Stimulated activated CD4-positive, alpha-beta T cell treated with anti-CD3 and anti-CD28 coated beads, TNF-alpha, amount 100 ng/mL, for 24 hours (primary cell): ENCODE measurements at places on chromosomes 12 and 14.

DNA sequence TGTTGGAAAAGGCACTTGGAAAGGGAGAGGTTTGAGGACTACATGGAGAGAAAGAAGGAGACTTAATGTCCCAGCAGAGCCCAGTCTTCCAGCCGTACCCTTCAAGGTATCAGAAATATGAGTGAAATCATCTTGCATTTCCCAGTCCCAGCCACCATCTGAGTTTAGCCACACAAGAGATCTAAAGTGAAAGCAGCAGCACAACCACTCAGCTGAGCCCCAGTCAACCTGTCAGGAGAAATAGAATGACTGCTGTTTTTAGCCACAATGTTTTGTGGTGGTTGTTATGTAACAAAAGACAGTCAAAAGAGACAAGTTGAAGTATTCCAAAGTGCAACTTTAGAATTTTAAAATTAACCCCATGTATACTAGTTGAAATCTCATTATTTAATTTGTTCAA is 28.0 kb downstream of the DERA start:
- DNase-seq = no peak

- no peak for DNase-seq
These were observed 114.0 kb upstream of the PRB2 start for GRCh38 chr12:11509326-11509725.

- DNase-seq = no peak
These were observed 582.3 kb downstream of the KCNH5 start for GRCh38 chr14:62462988-62463387.

DNA sequence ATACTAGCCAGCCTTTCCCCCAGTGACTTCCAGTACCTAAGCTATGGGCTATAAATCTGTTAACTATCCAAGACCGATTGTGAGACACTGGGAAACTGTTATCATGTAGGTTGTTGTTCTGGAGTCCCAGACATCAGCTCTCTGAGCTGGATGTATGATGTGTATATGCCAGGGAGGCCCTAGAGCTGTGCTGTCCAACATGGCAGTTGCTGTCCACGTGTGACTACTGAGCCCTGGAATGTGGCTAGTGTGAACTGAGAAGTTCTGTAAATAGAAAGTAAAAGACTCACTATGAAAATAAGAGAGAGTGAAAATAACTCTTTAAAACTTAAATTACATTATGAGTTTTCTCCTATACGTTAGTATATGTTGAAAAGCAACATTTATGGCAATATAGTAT is 755.8 kb upstream of the FBXO33 start:
- no peak for DNase-seq

GRCh38 chr12:118342090-118342489 is 30.6 kb downstream of the TAOK3 start:
- no peak for DNase-seq

DNA sequence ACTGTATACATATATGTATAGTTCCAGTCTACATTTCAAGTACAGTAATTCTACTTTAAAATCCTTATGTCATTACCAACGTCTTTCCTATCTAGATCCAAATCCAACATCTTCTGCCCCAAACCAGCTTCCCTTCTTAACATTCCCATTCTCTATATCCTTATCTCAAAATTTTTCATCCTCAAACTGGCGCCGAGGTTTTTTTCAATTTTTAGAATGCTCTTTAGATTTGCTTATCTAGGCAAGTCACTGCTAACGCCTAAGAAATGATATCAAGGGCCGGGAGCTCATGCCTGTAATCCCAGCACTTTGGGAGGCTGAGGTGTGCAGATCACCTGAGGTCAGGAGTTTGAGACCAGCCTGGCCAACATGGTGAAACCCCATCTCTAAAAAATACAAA is 48.3 kb downstream of the RIMKLB start:
- DNase-seq = no peak

DNA sequence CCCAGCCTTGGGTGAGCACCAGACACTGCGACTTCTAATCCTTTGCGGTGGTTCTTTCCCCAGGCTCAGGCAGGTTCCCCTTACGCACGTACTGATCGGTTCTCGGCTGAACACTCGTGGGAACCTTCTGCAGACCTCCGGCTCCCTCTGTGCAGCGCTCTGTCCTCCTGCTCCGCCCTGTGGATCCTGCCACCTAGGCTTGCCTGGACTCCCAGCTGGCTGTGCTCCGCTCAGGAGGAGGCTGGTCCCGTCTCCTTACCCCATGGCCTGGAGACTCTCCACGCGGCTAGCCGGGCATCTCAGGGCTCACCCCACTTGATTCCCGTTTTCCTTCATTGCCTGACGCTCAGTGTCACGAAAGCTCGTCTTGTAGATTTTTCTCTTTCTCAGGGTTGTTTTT is 34.7 kb downstream of the TNFAIP2 start:
- DNase-seq = no peak

DNA sequence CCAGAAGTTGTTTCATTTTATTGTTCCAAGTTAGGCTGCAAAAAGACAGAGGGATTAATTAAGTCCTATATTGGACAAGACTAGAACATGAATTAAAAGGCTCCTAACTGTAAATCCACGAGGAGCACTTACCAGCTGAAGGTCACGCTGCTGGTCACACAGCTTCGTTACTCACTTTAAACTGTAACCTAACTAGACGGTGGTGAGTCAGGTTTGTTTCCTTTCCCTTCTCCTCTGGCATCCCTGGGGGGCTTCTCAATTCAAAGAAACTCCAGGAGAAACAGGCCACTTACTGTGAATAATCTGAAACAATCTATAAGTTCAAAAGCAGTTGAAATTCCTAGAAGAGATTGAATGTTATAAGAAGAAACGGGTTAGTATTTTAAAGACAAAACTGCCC is 331.4 kb downstream of the BCAT1 start:
- DNase-seq = no peak

- no peak for DNase-seq
These were observed 89.2 kb downstream of the DICER1 start for GRCh38 chr14:95068080-95068479.

DNA sequence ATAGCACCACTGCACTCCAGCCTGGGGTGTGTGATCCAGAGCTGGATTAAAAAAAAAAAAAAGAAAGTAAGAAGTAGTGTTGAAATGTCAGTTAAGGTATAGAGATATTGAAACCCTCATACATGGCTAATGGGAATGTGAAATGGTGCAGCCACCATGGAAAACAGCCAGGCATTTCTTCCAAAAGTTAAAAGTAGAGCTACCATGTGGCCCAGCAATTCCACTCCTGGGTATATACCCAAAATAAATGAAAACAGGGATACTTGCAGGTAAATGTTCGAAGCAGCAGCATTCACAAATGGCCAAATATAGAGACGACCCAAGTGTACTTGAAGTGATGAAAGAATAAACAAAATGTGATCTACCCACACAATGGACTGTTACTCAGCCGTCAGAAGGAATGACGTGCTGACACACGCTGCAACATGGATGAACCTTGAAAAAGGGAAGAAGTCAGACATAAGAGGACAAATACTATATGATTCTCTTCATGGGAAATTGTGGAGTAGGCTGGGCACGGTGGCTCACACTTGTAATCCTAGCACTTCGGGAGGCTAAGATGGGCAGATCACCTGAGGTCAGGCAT is 15.2 kb downstream of the IL31 start:
- DNase-seq = no peak

DNA sequence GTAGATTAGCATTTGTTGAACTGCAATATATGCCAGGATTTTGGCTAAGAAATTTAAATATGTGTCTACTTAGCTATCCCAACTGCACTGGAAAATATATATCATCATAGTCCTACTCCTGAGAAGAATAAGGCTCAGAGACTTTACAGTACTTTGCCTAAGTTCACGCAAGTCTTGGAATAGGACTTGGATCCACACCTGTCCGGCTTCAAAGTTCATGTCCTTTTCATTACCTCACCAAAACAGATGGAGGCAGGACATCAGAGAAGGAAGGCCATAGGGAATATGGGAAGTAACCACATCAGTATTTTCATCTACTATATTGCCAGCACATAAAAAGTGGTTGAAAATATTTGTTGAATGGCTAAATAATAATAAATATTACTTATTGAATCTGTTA is 358.5 kb downstream of the PRKD1 start:
- no peak for DNase-seq

- DNase-seq = no peak
These were observed 34.8 kb upstream of the MAPKAPK5 start for GRCh38 chr12:111807232-111807631.

GRCh38 chr14:94701861-94702370 is 68.0 kb downstream of the GSC start:
- DNase-seq = no peak

DNA sequence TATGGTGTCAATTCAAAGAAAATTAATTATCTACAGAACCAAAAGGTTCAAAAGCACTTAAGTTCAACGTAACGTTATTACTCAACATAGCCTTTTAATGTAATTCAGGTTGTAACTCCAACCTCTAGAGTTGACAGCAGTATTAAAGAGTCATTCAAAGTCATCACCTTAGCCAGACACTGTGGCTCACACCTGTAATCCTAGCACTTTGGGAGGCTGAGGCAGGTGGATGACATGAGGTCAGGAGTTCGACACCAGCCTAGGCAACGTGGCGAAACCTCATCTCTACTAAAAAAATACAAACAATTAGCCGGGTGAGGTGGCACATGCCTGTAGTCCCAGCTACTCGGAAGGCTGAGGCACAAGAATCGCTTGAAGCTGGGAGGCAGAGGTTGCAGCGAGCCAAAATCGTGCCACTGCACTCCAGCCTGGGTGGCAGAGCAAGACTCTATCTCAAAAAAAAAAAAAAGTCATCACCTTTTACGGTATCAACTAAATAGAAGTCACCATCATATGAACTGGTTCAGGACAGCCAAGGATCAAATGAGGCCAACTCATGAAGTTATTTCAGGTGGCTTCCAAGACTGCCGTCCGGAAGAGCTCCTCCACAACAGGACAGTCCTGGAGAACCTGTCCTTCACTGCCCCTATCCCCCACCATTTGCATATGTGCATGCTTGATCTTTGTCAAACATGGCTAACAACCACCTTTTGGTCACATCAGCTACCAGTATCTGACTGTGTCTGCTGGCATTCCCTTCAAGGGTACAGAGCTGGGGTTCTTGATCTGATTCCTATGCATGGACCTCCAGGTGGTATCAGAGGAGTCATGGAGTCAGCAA is 4.2 kb downstream of the PPTC7 start:
- DNase-seq = peak; percentile 24

DNA sequence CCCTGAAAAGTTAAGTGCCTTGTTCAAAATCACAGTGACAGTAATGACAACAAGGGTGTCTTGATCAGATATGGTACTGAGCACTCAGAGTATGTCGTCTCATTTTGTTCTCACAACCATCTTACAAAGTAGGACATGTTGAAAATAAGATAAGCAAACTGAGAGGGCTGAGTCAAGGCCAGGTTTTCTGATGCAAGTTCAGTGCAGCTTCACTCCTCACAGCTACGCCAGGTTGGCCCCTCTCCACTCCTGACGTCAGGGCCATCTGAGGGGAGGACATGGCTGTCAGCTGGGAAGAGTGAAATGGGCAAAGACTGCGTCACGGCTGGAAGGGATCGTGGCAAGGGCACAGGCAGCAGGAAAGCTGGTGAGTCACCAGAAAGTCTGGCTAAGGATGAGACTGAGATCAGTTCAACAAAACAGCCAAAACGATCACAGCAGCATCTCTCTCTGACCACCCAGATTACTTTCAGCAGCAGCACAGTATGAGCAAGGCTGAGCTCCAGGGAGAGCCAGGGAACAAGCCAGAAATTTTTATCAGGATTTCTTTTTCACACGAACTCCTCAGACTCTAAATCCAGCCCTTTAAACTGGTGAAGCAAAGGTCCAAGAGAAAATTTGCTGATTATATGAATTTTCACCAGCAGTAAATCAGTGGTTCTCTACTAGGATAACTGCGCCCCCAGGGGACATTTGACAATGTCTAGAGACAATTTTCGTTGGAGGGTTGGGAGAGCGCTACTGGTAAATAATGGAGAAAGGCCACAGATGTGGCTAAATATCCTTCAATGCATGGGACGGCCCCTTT is 297.9 kb upstream of the AMIGO2 start:
- no peak for DNase-seq

DNA sequence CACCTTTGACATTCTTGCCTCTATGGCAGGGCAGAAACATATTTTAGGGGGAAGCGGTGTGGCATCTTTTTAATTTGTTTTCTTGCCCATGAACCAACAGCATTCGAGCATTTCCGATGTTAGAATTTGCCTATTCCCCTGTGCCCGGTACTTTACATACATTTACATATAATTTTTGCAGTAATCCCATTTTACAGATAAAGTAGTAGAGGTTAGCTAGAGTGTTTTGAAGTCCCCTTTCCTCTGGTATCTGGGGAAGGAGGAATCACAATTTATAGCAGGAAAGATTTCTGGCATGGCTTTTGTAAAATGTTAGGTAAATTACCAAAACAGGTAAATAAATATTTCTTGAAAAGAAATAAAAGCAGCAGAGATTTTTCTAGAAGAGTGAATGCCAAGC is 1.6 kb downstream of the BORCS5 start:
- DNase-seq = no peak

DNA sequence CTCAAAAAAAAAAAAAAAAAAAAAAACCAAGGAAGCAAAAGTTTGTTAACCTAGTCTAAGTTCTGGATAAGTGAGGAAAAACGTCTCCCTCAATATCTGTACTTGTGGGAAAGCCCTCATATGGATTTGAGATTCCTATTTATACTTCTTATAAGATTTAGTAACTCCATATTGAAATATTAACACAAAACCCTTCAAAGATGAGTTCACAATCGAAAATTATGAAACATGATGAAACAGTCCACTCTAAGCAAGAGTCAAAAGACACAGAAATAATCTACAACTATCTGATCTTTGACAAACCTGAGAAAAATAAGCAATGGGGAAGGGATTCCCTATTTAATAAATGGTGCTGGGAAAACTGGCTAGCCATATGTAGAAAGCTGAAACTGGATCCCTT is 25.2 kb downstream of the VWF start:
- no peak for DNase-seq

DNA sequence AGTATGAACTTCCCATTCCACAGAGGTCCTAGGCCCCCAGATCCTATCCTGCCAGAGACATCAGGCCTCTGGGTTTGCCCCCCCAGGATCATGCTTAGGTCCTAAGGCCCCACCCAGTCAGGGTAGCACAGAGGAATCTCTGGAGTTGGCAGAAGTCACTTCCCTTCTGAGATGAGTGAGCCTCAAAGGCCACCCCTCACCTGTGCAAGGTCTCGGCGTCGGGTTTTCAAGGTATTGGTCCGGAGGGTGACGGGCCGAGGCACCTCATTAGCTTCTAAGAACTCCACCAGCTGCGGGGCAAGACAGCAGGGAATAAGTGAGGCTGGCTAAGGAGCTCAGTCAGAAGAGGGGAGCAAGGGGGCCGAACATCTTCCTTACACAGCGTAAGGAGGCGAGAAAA is 5.2 kb downstream of the NOP2 start:
- DNase-seq = no peak

GRCh38 chr12:75722714-75723200 is 211.3 kb upstream of the KRR1 start:
- peak; percentile 6 for DNase-seq

DNA sequence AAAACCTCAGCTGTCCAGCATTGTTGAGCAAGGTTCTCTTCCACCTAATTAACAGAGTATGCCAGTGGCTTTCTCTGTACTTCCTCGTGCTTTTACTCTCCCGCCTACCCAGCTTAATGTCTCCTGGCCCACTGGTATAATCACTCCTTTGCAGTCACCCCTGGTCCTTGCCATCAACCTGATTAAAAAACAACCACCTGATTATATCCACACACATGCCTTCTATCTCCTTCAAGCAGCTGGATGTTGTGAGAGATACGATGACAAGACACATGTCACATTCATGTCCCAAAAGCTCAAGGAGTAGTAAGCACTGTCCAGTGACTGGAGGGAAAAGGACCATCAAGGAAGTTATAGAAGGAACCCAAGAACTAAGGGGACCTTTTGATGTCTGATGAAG is 241.3 kb upstream of the GRIP1 start:
- DNase-seq = no peak
